Posterior cingulate gyrus (tissue), 11 donors: ENCODE measurements at places on chromosomes 1 and 21.

GRCh38 chr1:76231320-76231719, 156.8 kb downstream of the ST6GALNAC3 start:
- DNase-seq, result no peak

DNA sequence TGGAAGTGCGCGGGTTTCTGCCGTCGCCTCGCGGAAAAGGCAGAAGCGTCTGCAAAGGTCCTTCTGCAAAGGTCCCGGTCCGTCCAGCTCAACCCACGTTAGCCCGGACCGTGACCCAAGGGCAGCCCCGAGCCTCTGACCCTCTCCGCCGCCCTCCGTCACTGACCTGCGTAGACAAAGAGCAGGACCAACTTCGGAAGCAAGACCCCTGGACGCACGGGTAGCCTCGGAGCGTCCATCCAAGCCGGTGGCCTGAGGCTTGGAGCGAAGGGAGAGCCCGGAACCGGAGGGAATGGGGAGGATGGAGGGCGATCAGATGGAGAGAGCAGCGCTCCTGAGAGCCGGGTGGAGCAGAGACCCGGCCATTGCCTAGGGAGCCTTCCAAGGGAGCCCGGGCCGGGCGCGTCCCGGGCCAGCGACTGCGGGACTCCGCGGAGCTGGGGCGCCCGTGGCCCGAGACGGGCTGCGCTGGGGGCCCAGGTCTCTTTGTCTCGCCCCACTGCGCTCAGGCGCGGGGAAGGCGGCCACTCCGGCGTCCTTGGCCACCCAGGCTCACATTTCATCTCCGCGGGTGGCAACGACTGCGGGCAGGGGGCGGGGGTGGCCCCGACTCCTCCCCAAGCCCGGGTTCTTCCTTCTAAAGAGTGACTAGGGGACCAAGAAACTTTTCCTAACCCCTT, at the start of gene CYYR1:
Gene CYYR1, minus strand, starts transcription at position 585 of the 680 bp plus-strand sequence. Its CDS starts 346 bp downstream, at position 239.
- DNase-seq, result peak; percentile 7

DNA sequence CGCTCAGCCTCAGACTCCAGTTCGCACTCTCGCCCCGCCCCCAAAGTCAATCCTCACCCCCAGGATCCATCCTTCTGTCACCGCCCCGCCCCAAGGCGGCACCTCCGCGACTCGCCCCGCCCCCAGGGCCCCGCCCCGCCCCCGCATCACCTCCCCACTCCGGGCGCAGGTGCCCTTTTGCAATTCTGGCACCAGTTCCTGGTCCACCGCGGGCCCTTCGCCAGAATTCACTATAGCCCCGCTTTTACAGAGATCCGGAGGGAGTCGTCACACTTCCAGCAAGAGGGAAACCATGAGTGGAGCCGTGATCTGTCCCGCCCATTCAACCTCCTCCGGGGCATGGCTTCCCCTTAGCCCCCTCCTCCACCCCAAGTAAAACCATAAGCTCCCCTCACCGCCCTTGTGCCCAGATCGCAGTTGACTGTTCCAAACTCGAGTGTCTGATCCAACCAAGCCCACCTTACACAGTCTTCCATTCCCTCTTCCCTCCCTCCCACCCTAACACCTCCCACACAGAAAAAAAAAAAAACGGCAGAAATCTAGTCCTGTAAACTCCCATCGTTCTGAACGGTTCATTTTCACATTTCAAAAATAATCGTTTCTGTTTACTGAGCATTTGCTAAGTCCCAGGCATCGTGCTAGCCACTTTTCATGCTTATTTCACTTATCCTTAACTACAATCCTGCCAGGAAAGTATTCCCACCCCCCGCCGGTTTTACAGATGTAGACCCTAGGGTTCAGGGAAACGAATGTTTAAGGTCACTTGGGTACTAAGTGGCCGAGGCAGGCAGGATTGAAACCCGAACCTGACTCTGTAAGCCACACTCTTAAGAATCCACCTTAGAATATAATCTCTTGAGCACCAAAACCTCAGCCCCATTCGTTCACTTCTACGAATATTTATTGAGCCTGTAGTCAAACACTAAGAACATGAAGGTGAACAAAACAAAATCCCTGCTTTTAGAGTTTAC, 1.3 kb upstream of the DNAJC16 start:
- DNase-seq, result no peak

GRCh38 chr1:232590744-232591082, 39.2 kb downstream of the SIPA1L2 start:
- no peak for DNase-seq

- no peak for DNase-seq
Observed at GRCh38 chr1:56450004-56450666, 129.2 kb downstream of the PLPP3 start.

GRCh38 chr1:116667575-116668105, at the start of gene IGSF3:
Gene IGSF3 (minus strand): TSS chr1:116667733. CDS start chr1:116666326, 1,407 bp downstream.
- DNase-seq, result no peak

GRCh38 chr1:206793620-206794019, 21.3 kb upstream of the IL10 start:
- DNase-seq, result no peak

DNA sequence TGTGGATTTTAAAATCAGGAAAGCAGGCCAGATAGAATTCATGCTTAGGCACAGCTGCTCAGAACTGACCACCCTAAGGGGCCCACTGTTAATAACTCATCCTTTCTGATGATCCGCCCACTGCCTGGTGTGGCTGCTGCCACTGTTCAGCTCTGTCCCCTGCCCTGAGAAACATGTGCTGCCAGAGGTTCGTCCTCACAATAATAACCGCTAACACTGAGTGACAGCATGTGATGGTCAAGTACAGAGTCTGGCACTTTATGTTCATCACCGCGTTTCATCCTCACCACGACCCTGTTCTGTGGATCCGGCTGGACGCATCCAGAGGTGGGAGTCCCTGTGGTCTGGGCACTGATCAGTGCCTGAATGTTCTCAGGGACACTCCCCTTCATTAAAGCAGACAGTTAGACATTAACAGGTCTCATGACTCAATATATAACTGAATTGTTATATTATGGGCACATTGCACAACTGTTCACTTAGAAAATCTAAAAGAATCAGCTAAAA, 108.6 kb downstream of the SIM2 start:
- DNase-seq, result no peak

DNA sequence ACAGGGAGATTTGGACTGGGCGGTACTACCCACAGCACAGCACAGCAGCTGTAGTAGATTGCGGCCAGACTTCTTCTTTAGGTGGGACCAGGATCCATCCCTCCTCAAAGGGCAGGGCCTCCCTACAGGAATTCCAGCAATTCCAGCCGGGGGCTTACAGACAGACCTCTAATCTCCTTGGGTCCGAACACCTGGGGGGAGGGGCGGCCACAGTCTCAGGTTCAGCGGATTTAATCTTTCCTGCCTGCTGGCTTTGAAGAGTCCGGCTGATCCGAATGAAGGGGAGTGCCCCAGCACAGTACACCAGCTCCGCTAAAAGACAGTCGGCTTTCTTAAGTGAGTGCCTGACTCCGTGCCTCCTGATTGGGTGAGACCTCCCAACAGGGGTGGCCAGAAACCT, 1708.5 kb downstream of the BRINP3 start:
- DNase-seq, result no peak

DNA sequence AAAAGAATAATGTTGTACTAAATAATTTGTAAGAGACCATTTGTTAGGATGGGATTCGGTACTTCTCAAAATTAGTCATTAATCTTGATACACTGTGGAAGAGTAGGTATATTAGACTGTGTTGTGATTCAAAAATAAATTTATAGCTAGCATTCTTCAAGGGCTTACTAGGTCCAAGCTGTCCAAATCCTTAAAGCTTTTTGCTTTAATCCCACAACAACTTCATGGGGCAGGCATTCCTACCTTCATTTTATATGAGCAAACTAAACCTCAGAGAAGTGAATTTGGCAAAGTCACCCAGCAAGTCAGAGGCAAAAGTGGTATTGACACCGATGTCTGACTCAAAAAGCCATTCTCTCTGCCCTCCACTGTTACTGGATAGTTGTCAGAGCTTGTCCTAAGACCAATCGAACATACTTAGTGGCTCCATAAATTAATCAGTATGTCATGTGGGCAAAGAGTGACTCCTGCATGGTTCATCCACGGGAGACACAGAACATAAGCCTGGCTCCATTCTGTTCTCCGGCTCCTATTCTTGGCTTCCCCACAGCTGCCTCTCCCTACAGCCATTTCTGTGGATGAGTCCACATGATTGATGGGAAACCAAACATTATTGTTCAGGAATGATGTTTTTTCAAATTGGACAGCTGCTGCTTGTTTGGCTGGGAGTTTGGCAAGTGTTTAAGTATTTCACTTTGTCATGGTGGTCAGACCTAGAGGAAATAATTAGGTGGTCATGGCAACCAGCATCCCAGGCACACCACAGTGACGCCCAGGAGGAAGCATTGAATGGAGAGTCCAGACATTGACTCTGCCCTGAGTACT, 133.4 kb upstream of the FGGY start:
- no peak for DNase-seq

- no peak for DNase-seq
Observed at GRCh38 chr1:185244015-185244747, 72.9 kb downstream of the IVNS1ABP start.

DNA sequence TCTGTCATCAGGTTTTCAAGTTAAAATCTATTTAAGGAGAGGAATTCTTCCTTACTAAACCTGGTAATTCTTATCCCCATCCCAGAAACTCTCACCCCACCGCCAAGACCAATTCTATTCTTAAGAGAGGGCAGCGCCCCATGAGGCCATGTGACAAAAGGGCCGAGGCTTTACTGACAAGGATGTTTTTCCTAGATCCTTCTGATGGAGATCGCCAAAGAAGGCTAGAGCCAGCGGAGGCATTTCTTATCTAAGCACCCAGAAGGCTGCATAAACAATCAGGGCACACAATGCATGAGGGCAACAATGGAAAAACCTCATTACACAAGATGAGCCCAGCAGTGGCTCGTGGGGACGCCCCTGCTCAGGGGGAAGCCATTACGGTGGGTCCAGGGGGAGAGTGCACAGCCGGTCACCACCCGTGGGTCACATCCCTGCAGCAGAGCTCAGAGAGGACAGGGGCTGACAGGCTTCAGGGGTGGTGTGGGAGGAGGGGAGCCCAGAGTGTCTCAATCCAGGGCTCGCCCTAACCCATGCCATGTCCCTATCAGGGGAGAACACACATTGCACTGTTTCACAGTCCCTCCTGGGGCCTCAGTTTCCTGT, 88.7 kb downstream of the ITPKB start:
- DNase-seq, result no peak

GRCh38 chr1:26972390-26972789, 12.1 kb upstream of the KDF1 start:
- no peak for DNase-seq

DNA sequence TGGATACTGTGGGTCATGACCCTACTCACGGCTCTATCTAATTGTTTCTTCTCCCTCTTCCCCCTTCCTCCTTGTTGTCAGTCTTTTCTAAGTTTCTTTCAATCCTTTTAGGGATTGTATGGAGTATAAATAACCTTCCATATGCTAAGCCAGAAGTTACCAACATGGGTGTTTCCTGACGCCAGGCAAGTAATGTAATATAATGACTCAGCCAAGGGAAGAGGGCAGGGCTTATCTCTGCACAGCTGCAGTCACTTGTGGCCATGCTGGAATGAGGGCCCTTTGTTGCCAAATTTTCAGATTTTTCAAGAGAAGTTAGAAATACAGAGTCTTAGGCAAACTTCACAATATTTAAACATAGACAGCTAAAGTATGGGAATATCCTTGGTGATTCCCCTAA, 194.6 kb downstream of the ST6GALNAC3 start:
- no peak for DNase-seq

GRCh38 chr21:18350216-18350615, 53.4 kb downstream of the TMPRSS15 start:
- no peak for DNase-seq

- DNase-seq, result no peak
Observed at GRCh38 chr1:114455102-114455785, 55.8 kb downstream of the TRIM33 start.

DNA sequence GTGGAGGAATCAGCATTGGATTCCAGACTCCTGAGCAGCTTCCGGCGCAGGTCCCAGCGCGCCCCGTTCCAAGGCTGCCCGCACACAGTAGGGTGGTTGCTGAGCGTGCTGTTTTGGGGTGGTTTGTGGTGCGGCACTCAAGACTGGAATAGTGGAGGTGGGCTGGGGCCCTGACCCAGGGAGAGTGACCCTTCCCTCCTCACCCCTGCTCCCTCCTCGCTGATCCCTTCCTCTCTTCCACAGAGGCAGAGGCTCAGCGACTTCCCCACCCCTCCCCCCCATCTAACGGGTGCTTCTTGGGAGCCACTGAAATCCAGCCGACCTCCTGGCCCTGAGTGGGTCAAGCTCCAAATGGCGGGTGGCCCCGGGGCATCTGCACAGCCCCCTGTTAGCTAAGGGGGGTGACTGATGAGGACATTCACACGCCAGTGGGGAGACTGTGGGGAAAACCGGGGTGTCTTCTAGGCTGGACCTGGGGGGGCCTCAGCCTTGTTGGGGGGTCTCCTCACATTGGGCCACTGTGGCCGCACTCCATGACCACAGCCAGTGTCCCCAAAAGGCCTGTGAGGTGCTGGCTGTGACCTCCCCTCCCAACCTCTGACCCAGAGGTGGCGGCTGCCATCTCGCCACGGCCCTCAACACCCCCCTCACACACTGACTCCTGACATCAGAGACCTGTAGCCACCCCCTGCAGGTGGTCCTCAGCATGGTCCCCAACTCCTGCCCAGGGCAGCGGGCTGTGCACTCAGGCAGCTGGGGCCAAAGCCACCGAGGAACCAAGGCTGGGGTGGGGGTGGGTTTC, 3.9 kb upstream of the HES4 start:
- DNase-seq, result no peak

DNA sequence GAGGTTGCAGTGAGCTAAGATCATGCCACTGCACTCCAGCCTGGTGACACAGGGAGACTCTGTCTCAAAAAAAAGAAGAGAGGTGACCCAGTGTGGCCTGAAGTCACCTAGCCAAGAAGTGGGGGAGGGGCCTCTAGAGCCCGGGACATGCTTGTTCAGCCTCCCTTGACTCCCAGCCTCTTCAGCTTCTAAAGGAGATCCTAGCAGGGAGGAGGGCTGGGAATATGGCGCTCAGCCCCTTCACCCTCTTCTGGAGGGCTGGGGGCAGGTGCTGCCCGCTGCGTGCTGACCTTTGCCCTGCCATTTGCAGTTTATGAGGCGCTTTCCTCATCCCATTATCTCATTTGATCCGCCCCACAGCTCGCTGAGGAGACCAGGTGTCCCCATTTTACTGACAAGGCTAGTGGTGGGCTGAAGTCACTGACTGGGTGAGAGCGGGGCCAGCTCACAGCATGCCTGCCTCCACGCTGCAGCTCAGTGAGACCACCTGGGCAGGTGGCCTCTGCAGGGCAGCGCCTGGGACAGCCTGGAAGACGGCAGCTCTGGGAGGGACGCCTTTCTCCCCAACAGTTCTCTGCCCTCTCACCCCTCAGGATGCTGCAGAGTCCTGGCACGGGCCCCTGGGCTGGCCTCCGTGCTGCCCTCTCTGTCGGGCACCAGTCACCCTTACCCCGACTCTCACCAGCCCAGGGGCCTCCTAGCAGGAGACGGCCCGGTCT, 7.5 kb downstream of the ELF3 start:
- DNase-seq, result no peak

- no peak for DNase-seq
Observed at GRCh38 chr1:167668108-167668507, 38.1 kb downstream of the RCSD1 start.

GRCh38 chr21:39932335-39932734, 65.1 kb downstream of the PCP4 start:
- DNase-seq, result no peak

- DNase-seq, result no peak
Observed at GRCh38 chr1:48740621-48741020, 36.1 kb downstream of the BEND5 start.
